ENCODE measurements at places on chromosomes 1 and 21. TPM values are rescaled to one million over a fixed set of nuclear protein-coding genes. Genes with fewer than 3 reads are reported as not detected.
A peak's percentile ranks its signal among the peaks of the same experiment; 100 is the strongest.

DNA sequence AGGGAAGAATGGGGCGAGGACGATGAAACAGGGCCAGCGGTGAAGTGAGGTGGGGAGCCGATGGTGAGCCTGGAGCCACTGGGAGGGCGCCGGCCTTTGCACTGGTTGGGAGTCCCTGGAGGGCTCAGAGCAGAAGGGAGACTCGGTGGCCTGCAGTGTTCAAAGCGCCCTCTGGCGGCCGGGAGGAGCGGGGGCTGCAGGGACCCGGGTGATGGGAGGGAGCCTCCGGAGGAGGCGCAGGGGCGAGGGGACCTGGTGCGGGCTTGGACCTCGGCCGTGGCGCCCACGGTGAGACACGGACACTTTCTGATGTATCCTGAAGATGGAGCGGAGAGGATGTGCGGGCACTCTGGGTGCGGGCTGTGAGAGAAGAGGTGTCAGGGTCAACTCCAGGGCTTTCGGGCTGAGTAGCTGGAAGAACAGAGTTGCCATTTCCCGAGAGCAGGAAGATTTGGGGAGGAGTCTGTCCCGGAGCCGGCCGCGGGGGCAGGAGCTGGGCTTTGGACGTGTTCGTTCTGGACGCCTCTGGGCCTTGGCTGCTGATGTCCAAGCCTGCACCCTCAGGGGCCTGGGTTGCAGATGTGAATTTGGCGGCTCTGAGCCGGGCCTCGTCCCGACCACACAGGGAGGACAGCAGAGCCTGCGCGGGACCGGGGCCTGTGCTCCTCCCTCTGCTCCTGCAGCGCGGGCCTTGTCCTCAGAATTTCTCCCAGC, 29.7 kb downstream of the HEYL start:
- peaks cover 7% of the 10 kb centered on the region for H3K4me1 ChIP-seq
- no peaks in the 10 kb centered on the region for H3K27me3 ChIP-seq
- peak; percentile 75 for DNase-seq
- no peak overlapping the region for H3K27ac ChIP-seq

GRCh38 chr1:213041443-213041842, 9.6 kb upstream of the RPS6KC1 start:
- no peak overlapping the region for H3K4me3 ChIP-seq
- H3K36me3 ChIP-seq = no peaks in the 10 kb centered on the region
- no peak overlapping the region for H3K27ac ChIP-seq
- peaks cover 10% of the 10 kb centered on the region for H3K4me1 ChIP-seq

DNA sequence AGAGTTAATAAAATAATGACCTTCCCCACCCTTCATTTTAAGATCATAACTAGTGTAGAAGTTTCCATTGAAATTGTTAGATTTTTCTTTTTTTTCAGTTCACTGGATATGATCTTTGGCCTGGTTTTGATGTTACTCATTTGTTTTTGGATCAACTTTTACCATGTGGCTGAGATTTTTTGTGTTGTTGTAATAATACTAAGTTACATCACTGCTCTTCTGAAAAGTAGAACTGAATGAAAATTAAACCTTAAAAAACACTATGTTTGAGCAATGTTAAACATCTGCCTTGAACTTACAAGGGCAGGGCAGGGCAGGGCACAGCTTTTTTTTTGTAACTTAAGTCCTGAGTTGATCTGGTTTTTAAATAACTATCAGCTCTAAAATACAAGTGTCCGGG, 204.8 kb upstream of the ADAMTS5 start:
- no peak overlapping the region for H3K4me3 ChIP-seq
- no peaks in the 10 kb centered on the region for H3K27me3 ChIP-seq
- H3K27ac ChIP-seq = no peak overlapping the region
- no peak for DNase-seq
- no peaks in the 10 kb centered on the region for H3K4me1 ChIP-seq

DNA sequence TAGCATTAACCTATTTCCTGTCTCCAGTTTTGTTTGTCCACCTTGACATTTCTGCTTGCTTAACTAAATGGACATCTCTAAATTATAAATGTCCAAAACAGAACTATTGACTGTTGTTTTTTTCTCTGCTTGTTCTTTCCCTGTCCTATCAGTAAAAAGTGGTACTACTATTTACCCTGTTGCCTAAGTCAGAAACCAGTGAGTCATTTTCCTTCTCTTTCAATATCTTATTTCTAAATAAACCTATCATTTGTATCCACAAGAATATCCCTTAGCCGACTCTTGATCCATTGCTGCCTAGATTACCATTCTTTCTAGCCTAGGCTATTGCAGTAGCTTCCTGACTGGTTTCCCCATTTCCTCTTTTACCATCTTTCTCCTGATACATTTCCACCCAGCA, 22.5 kb downstream of the MIER1 start:
- H3K27me3 ChIP-seq = no peaks in the 10 kb centered on the region
- H3K4me3 ChIP-seq = no peak overlapping the region
- peaks cover 56% of the 10 kb centered on the region for H3K36me3 ChIP-seq
- H3K4me1 ChIP-seq = peaks cover 20% of the 10 kb centered on the region
- H3K27ac ChIP-seq = peak overlapping the region; percentile 36
- no peak for DNase-seq

DNA sequence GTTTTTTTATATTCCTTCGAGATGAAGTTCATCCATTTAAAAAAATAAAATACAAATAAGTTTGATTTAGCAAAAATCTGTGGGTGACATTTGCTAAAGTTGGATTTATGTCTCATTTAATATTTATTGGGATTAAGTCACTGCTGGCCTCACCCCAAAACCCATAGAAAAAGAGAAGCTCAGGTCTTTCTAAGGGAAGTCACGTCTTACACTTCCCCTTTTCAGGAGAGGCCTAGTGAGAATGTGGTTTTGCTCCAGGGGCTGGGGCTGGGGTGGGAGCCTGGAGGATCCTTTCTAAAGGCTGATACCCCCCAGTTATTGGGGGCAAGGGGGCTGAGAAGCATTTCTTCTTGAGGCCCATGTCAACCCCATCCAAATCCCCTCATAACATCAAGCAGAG, 300.3 kb downstream of the DSCAM start:
- no peak for DNase-seq
- H3K27me3 ChIP-seq = no peaks in the 10 kb centered on the region

DNA sequence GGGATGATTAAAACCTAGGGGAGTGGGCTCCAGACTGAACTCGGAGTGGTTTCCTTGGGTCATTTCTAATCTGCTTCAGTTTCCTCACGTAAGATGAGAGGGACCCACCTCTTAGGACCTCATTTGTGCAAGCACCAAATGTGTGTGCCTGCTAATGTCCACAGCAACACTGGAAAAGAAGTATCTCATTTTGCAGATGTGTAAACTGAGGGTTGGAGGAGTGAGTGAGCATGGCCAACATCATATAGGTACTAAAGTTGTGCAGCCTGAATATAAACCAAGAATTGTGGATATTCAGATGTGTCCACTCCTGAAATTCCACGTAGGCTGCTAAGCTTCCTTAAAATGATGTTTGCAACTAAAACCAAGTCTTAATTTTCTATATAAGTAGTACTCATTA, 51.7 kb downstream of the GADD45A start:
- no peaks in the 10 kb centered on the region for H3K36me3 ChIP-seq
- H3K4me1 ChIP-seq = peaks cover 17% of the 10 kb centered on the region
- H3K4me3 ChIP-seq = no peak overlapping the region

- H3K4me1 ChIP-seq = no peaks in the 10 kb centered on the region
- H3K27ac ChIP-seq = no peak overlapping the region
- no peaks in the 10 kb centered on the region for H3K36me3 ChIP-seq
- no peak overlapping the region for H3K4me3 ChIP-seq
Observed at GRCh38 chr1:202112859-202113689, 9.6 kb upstream of the GPR37L1 start.

GRCh38 chr1:24502065-24502708, 449 bp upstream of the RCAN3 start:
- H3K27ac ChIP-seq = peak overlapping the region; percentile 99
- H3K4me3 ChIP-seq = peak overlapping the region; percentile 94
- H3K36me3 ChIP-seq = peaks cover 2% of the 10 kb centered on the region
- DNase-seq = peak; percentile 79

GRCh38 chr21:44427241-44428120, 27.8 kb upstream of the LRRC3 start:
- H3K27ac ChIP-seq = no peak overlapping the region
- peaks cover 6% of the 10 kb centered on the region for H3K36me3 ChIP-seq
- no peak overlapping the region for H3K4me3 ChIP-seq
- no peaks in the 10 kb centered on the region for H3K4me1 ChIP-seq
- no peaks in the 10 kb centered on the region for H3K27me3 ChIP-seq
- DNase-seq = no peak

GRCh38 chr1:160647329-160647720, 481 bp upstream of the SLAMF1 start:
- H3K36me3 ChIP-seq = peaks cover 63% of the 10 kb centered on the region
- peak overlapping the region; percentile 97 for H3K4me3 ChIP-seq
- DNase-seq = no peak
- H3K27ac ChIP-seq = peak overlapping the region; percentile 99
- no peaks in the 10 kb centered on the region for H3K27me3 ChIP-seq

DNA sequence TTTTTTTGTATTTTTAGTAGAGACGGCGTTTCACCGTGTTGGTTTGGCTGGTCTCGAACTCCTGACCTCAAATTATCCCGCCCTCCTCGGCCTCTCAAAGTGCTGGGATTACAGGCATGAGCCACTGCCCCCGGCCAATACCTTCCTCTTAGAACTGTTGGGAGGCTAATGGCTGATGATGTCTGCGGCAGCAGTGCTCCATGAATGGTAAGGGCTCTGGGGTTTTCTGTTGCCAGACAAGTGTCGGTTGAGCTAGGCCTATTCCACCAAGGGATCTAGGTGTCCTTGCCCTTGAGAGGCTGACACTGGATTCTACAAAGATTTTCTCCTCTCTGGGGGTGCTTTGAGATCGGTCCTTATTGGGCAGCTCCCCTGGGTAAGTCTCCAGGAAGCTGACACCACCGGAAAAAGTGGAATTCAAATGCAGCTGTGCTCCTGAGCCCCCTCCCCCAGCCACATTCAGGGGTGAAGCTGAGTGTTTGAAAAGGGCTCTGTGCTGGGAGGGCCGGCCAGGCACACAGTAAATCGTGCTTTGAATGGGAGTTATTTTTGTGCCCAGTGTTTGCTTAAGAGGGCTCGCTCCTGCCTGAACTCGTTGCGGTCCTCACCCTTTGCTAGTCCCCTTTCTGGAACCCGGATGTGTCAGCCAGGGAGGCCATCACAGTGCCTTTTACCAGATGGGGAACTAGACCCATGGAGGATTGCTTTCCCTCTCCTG, 5.2 kb downstream of the SOX13 start:
- H3K4me3 ChIP-seq = no peak overlapping the region
- peaks cover 48% of the 10 kb centered on the region for H3K27me3 ChIP-seq
- no peak for DNase-seq
- H3K27ac ChIP-seq = no peak overlapping the region
- peaks cover 5% of the 10 kb centered on the region for H3K4me1 ChIP-seq

GRCh38 chr1:3530926-3531818, 76.7 kb downstream of the ARHGEF16 start:
- peaks cover 2% of the 10 kb centered on the region for H3K4me1 ChIP-seq
- H3K4me3 ChIP-seq = peak overlapping the region; percentile 74
- peak overlapping the region; percentile 56 for H3K27ac ChIP-seq

- no peak overlapping the region for H3K4me3 ChIP-seq
- H3K27ac ChIP-seq = no peak overlapping the region
- no peaks in the 10 kb centered on the region for H3K4me1 ChIP-seq
- no peak for DNase-seq
- H3K27me3 ChIP-seq = no peaks in the 10 kb centered on the region
Observed at GRCh38 chr1:243234978-243235647, 20.0 kb downstream of the CEP170 start.

DNA sequence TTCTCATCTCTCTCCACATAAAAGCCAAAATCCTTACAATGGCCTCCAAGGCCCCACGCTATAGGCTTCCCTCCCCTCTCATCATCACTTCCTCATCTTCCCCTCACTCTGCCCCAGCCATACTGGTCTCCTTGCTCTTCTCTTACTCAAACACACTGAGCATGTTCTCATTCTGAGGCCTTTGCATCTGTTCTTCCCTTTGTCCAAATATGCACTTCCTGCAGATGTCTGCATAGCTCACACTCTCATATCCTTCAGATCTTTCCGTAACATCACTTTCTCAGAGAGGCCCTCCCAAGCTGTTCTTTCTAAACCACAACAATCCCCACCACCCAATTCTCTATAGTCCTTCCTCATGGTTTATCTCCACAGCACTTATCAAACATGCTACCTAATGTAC, 284.1 kb downstream of the HHIPL2 start:
- H3K36me3 ChIP-seq = no peaks in the 10 kb centered on the region
- no peak overlapping the region for H3K4me3 ChIP-seq
- DNase-seq = no peak

DNA sequence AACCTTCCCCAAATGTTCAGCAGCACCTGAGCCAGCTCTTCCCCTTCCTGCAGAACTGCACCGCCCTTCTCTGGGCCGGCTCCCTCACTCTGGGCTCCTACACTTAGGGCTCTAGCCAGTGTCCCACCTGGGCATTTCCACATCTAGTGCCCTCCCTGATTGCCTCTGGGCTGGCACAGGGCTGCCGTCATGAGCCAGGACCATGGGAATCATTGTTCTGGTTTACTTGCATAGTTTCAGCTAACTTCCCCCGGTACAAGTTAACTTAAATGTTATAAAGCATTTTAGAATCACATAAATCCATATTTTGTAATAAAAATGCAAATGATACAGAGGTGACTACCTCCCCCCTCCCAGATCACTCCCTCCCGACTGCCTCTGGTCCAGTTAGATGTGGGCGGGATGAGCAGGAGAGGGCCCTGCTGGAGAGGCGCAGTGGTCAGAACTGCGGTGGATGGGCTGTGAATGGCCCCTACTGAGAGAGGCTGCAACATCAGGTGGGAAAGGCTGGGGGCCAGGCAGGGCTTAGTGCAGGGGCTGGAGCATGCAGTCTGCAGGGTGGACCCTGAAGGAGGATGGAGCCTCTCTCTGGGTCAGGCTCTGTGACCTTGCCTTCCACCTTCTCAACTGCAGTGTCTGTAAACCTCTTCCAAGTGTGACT, 371.4 kb upstream of the C1orf174 start:
- no peak overlapping the region for H3K4me3 ChIP-seq
- H3K27ac ChIP-seq = no peak overlapping the region
- no peaks in the 10 kb centered on the region for H3K36me3 ChIP-seq

Gene NR5A2
- total RNA-seq = not detected

Gene DPT
- not detected for total RNA-seq

Gene MROH9
- total RNA-seq = not detected

Gene AKR7A2
- 38.8 TPM for total RNA-seq

Gene MROH7
- 0.16 TPM for total RNA-seq

Gene GUCA2A
- not detected for total RNA-seq

Gene KRTAP13-2
- total RNA-seq = not detected

Gene NUP133
- 49.2 TPM for total RNA-seq

Gene S100A14
- total RNA-seq = not detected

Gene LCE6A
- not detected for total RNA-seq

All from activated T-helper 2 cell treated with anti-CD3 and anti-CD28 coated beads, Interferon-gamma antibody, Interleukin-2, Interleukin-4, amounts not matched to agents 10 μg/mL and 5 μg/mL and 100 μg/mL, durations not matched to agents 14 hours and 24 hours and 36 hours (primary cell).